ENCODE measurements at places on chromosomes 4 and X.

DNA sequence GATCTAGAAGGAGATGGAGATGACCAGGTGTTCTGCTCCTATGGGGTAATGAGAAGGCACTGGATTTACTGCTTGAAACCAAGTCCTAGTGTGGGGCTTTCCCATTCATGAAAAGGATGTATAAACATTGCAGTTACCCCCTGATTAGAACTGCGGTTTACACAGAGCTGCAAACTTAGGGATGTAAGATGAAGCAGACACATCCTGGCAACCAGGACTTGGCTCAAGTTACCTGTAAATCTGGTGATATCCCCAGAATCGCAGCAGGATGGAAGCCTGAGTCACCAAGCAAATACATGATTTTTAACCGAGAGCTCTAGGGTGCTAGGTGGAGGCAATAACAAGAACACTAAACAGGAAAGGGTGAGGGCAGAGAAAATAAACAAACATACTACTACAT is 178.6 kb upstream of the MAMLD1 start:
- DNase-seq: peak; percentile 77

GRCh38 chr4:184750926-184751584 is 17.2 kb upstream of the CENPU start:
- DNase-seq: no peak

- DNase-seq: no peak
These were observed 211.9 kb downstream of the DCAF12L2 start for GRCh38 chrX:125954236-125954635.

GRCh38 chr4:88104902-88105610 is 53.4 kb downstream of the ABCG2 start:
- peak; percentile 81 for DNase-seq

DNA sequence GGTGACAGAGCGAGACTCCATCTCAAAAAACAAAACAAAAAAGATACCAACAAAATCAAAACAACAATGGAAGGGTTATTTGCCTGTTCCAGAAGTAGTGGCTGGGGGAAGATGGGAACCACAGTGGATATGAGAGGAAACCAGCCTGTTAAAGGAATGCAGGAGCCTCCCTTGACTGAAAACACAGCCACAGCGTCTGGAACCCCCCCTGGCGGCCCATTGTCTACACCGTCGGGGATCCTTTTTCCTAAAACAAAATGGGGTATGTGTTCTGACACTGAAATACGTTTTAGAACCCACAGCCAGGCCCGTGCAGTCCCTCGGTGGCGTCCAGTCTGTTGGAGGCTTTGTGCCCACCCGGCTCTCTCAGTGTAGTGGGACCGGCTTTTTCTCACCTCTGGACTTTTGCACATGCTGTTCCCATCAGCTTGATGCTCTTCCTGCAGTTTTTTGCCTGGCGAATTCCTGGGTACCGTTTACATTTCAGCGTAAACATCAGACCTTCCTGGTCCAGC is 19.6 kb downstream of the PIGG start:
- no peak for DNase-seq

- DNase-seq: no peak
These were observed 480.2 kb downstream of the DTHD1 start for GRCh38 chr4:36761607-36762006.

- no peak for DNase-seq
These were observed 1.1 kb upstream of the PDLIM3 start for GRCh38 chr4:185536411-185536709.

DNA sequence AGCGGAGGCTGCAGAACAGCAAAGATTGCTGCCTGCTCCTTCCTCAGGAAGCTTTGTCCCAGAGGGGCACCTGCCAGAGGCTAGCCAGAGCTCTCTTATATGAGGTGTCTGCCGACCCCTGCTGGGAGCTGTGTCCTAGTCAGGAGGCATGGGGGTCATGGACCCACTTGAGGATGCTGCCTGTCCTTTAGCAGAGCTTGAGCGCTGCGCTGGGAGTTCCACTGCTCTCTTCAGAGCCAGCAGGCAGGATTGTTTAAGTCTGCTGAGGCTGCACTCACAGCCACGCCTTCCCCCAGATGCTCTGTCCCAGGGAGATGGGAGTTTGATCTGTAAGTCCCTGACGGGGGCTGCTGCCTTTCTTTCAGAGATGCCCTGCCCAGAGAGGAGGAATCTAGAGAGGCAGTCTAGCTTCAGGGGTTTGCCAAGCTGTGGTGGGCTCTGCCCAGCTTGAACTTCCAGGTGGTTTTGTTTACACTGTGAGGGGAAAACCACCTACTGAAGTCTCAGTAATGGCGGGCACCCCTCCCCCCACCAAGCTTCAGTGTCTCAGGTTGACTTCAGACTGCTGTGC is 10.9 kb downstream of the DCK start:
- DNase-seq: no peak

DNA sequence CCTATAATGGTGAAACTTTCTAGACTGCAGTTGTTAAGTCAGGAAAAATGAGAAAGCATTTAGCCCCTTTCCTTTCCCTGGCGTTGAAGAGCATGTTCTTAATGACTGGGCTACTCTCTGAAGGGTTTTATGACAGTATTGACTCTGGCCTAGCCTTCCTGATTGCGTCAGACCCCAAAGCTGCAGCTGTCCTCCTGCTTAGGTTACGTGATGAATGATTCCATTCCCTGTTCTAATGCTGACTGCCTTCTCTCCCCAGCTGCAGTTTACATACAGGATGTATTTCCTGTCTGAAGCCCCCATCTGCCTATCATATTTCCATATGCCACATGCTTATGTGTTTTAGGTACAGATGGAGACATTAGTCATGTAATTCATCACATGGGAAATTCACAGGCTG is 105.8 kb upstream of the EGFL6 start:
- peak; percentile 80 for DNase-seq

Measured in astrocyte of the spinal cord (primary cell).